ENCODE measurements at places on chromosomes 16 and 17.

DNA sequence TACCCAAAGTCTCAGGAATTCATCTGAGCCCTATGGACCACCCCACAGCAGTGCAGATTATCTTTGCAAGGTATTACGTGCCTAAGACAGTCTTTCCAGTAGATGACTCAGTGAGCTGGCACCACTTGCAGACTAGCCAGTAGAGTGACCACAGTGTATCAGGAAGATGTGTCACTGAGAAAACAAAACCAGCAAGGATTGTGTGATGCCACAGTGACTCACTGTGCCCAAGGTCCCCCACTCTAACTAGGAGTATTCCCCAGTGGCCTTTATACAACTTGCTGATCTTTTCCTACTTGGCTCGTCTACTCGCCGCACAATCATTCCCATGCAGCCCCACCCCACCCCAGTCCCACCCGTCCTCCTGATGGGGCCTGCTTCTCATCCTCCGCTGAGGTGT is 26.8 kb upstream of the PRKCA start:
- DNase-seq, result no peak

DNA sequence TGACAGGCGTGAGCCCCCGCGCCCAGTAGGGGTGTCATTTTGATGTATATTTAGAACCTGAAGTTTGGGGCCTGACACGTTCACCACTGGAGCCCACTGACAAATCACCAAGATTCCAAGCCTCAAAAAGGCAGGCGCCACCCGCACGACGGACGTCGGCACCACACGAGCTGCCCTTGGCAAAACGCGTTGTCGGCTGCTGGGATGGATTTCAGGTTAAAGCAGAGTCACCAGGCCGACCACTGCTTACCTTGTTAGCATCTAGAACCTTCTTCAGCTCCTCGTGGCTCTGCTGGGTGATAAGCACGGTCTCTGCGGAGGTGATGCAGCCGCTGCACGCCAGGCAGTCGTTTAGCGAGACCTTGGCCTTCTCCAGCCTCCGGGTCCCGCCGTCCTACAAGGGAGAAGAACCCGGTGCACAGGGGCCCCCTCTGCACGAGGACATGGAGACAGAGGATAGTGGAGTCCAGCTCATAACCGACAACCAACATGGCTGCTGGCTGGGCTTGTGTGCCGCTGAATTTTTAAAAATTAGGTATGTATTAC is 3.8 kb downstream of the CIAO3 start:
- DNase-seq, result no peak

GRCh38 chr17:45073414-45074070 is 12.4 kb downstream of the NMT1 start:
- no peak for DNase-seq

DNA sequence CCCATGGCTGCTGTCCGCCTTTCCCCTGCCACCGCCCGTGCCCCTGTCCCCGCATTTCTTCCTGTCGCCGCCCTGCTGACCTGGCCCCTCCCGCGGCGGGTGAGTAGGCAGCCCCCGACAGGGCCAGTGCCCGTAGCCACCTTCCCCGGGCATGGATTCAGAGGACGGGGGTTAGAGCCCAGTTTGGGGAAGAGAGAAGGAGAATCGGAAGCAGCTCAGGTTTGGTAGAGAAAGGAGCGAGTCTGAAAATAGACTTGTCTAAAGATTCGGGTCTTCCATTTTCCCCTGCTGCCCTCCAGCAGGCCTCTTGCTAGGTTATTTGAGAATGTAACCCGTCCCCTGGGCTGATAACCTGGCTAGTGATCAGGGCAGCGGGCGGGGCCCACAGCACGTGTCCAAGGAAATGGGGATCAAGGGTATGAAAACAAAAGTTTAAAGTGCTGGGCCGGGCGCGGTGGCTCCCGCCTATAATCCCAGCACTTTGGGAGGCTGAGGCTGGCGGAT is 7.9 kb upstream of the CLDN9 start:
- no peak for DNase-seq
